ENCODE measurements at places on chromosomes 7 and 10.

GRCh38 chr10:70726909-70727495 lies 54.7 kb downstream of the ADAMTS14 start:
- no peak for DNase-seq

- DNase-seq, result no peak
Measured at GRCh38 chr10:94036766-94037033, 43.0 kb downstream of the PLCE1 start.

GRCh38 chr7:46317256-46317655 lies 396.2 kb upstream of the IGFBP3 start:
- no peak for DNase-seq

DNA sequence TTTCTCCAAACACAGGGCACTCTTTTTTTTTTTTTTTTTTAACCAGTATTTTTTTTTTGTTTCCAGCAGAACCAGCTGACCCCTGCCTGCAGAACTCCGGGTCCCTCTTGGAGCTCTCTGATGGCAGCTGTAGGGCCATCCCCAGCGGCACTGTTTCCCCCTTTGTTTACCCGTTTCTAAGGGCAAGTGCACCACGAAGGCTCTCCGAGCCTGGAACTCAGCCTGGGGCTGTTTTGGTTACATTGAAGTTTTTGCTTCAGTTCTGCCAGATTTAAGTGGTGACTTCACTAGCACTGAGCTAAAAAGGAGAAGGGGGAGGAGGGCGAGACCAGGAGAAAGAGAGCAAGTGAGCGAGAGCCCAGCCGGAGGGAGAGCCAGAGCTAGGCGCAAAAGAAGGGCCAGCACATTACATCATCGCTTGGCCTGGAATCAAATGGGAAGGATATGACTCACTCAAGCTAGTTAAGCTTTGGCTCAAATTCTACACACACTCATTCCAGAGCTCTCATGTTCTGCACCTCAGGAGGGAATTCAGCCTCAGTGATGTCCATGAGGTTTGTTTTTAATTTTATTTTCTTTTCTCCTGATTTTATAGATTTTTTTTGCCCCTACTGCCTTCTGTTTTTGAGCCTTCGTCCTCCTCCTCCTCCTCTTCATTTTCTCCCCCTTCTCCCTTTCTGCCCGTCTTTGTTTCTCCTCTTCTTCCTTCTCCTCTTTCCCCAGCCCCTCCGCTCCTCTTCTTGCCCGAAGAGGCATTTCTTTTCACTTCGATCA lies 272.3 kb downstream of the TRIL start:
- DNase-seq, result no peak

DNA sequence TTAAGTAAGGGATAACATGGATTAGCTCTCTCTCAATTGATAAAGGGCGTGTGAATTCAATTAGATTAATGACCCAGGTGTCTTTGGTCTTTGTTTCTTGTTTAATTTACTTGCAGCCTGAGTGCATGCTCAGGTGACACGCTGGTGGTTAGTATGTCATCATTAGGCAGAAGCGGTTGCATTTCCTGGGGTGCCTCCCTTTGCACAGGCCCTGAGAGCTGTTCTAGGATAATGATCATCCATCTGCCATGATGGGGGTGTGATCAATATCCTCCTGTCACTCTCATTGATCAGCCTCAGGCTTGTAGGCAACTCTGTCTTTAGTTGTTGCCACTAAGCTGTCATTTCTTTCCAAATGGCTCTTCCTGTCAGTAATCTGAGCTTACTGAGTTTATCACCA lies 99.6 kb upstream of the NPS start:
- no peak for DNase-seq

DNA sequence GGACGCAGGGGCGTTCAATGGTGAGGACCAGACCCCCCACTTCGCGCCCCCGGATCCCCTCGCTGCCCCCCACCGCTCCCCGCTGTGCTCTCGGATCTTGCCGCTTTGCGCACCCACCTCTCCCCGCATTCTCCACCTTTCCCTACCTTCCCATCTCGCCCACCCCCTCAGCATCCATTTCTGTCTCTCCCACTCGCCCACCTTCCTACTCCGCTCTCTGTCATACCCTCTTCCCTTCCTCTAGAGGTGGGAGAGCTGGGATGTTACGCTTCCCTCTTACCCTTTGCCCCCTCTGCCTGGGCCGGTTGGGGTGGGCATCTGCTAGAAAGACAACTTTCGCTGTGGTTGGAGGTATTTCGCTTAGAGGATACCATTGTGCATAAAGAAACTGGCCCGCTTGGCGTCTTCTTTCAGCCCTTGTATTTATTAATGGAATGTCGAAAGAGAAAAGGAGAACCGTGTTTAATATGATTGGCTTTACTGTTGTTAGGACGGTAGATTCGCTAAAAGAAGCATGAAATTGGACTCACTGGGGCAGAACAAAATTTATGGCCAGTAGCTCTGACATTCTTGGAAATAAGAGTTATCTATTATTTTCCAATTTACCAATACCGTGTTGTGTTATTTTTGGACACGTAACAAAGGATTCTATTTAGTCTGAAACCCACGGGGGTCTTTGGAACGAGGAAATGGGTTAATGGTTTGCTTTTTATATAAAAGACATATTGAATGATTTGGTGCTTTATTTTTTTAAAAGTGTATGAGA lies 873 bp downstream of the PRKAR2B start:
- DNase-seq, result no peak

DNA sequence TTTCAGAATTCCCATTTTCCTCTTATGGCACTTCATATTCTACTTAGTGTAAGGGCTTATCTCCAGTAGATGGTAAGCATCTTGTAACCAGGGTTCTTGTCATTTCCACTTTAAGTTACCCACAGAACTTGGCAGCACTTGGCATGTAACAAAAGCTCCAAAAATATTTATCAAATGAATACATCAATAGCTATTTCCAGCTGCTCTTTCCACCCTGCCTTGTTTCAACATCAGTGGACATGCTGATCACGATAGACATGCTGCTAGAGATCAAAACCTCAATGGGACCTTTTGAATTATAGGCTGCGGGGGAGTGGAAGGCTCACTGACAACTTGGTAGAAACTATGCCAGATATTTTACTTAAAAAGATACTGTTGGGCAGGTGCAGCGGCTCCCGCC lies 32.9 kb downstream of the HOXA1 start:
- DNase-seq, result no peak

- no peak for DNase-seq
Measured at GRCh38 chr10:35600193-35600592, 4.9 kb upstream of the GJD4 start.

All from activated T-helper 1 cell treated with anti-CD3 and anti-CD28 coated beads, Interleukin-12 subunit alpha, Interleukin-12 subunit beta, Interleukin-2, Interleukin-4 antibody, amounts not matched to agents 30 ng/mL and 10 ng/mL and 1 ng/mL, durations not matched to agents 14 hours and 24 hours and 36 hours (primary cell).